Activated CD4-positive, alpha-beta memory T cell treated with anti-CD3 and anti-CD28 coated beads, Interleukin-2, amount 10 ng/mL, durations not matched to agents 7 days and 5 days (primary cell): ENCODE measurements at places on chromosomes 2 and 18. TPM values are rescaled to one million over a fixed set of nuclear protein-coding genes. Genes with fewer than 3 reads are reported as not detected.

The EPAS1 gene
- total RNA-seq: 76.3 TPM

The LMAN1 gene
- 104 TPM for total RNA-seq

The ALLC gene
- not detected for total RNA-seq

The ANKRD29 gene
- total RNA-seq: not detected

The TMEM169 gene
- total RNA-seq: 2.3 TPM

The AFF3 gene
- 0.03 TPM for total RNA-seq

The ANKAR gene
- 3.9 TPM for total RNA-seq

The KIAA2012 gene
- total RNA-seq: not detected

The TGOLN2 gene
- 129 TPM for total RNA-seq

The PTPN2 gene
- 82.9 TPM for total RNA-seq

The GLI2 gene
- 0.43 TPM for total RNA-seq

The LRP1B gene
- total RNA-seq: not detected

The NYAP2 gene
- not detected for total RNA-seq

The CRYBA2 gene
- not detected for total RNA-seq

The CYTIP gene
- total RNA-seq: 389 TPM

The POTEI gene
- total RNA-seq: not detected

The SLC4A3 gene
- not detected for total RNA-seq

The MBD2 gene
- total RNA-seq: 134 TPM

The UPP2 gene
- total RNA-seq: not detected

The INHBB gene
- not detected for total RNA-seq
